ENCODE measurements at places on chromosomes 6 and 20.

DNA sequence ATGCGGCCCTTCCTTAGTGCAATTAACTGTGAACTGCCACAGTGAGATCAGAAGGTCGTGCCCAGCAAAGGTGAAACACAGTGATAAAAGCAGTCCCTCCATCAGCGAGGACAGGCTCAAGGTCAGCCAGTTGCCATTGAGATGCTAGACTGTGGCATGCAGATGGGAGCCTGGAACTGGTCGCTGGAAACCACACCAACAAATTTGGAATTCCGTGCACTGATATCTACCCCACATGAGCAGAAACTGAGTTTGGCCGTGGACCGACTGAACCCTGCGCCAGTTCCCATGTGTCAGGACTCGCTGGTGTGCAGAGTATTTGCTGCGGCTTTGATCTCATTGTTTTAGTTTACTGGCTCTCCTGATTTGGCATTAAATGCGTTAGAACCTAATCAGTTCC, 125.6 kb upstream of the QKI start:
- DNase-seq: no peak

GRCh38 chr20:15851576-15852215, 721.6 kb downstream of the KIF16B start:
- no peak for DNase-seq

- DNase-seq: no peak
Observed at GRCh38 chr6:110561008-110561396, 84.6 kb upstream of the SLC22A16 start.

- DNase-seq: no peak
Observed at GRCh38 chr20:33437141-33437911, 6.2 kb downstream of the SNTA1 start.

DNA sequence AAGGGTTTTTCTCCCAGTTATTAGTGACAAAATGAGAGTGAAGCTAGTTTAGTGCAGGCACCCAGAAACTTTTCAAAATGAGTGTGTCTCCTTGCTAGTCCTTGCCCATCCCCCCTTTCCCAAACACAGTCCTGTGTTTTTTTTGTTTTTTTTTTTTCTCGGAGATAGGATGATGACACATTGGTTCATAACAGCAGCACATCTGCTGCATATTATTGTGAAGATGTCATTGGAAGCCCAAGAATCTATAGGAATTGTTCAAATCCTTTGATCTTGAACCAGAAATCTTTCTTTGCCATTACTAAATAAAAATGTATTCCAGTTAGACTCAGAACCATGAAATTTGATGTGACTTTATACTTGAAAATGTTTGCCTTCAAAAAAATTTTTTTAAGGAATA, 162.4 kb downstream of the FRK start:
- DNase-seq: no peak

DNA sequence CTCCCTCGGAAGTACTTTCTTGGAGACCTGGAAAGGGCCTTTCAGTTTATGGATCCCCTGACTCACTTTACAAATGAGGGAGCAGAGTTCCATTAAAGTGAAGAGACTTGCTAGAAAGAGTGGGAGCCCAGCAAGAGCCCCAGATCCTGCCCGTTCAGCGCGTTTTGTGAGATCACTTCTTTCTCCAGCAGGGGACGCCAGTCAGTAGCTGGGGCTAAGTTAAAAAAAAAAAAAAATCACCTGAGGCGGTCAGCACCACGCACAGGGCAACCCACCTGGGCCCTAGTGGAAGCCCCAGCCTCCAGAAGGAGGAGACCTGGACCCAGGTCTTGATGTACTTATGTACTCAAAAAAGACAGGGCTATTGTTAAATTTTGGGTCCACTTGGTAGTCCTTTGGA, 274.5 kb upstream of the RNF24 start:
- no peak for DNase-seq

GRCh38 chr20:56440346-56441007, 27.9 kb upstream of the RTF2 start:
- DNase-seq: peak; percentile 40

- no peak for DNase-seq
Observed at GRCh38 chr6:52877168-52877567, 32.3 kb downstream of the GSTA3 start.
